Suprapubic skin (tissue), 4 donors: ENCODE measurements at places on chromosomes 6 and 20.

DNA sequence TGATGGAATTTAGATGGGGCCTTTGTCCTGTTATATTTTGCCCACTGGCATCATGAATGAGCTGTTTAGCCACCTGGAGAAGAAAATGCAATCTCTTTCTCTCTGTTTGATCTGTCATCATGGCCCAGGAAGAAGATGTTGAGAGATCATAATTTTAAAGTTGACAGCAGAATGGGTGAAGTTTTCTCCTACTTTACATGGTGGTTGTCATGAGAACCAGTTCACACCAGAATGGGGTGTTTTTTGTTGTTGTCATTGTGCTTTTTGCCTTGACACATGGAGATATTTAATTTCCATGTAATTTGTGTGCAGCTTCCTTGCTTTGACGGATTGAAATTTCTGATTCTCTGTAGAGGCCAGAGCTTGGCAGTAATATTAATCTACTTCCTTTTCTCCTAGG is 122.5 kb downstream of the FARS2 start:
- no peak for DNase-seq

- DNase-seq: no peak
These were observed 138.8 kb downstream of the HFE start for GRCh38 chr6:26225848-26226578.

DNA sequence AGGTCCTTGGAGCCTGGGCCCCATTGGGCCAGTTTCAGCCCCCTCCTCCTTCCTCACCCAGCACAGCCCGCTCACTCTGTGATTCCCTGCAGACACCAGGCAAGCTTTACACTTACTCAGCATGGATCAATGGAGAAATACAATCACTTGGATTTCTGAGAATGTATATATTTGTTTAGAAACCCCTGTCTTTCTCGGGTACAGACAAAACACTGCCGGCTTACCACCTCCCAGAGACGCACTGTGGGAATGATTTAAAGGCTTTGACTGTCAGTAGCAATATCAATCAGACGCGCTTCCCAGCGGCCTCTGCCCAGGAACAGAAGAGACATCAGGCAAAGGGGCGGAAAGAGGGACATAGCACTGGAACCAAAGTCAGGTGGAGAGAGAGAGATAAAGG is 186.5 kb downstream of the MAFB start:
- no peak for DNase-seq

DNA sequence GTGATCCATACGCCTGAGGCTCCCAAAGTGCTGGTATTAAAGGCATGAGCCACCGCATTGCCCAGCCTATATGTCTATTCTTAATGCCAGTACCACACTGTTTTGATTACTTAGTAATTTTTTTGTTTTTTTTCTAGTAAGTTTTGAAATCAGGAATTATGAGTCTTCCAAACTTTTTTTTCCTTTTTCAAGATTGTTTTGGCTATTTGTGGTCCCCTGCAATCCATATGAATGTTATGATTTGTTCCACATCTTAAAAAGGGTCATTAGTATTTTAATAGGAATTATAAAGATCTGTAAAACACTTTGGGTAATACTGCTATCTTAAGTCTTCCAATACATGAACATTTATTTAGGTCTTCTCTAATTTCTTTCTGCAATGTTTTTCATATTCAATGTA is 6.8 kb upstream of the POPDC3 start:
- no peak for DNase-seq

DNA sequence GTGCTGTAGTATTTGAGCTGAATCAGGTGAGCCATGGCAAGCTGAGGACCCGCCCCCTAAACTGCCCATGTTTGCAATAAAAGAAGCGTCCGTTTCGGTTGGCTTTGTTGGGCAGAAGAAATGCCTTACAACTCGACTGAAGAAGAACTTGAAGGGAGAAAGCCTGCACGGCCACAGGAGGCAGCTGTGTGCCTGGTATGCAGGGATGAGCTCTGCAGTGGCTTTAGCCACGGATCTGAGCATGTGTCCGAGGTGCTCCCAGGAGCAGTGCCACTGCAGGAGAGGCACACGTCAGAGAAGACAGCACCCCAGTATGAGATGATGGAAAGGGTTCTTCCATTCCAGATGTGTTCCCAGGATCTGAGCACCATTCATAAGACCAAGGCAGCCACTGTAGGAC is 23.5 kb downstream of the KIZ start:
- DNase-seq: no peak

DNA sequence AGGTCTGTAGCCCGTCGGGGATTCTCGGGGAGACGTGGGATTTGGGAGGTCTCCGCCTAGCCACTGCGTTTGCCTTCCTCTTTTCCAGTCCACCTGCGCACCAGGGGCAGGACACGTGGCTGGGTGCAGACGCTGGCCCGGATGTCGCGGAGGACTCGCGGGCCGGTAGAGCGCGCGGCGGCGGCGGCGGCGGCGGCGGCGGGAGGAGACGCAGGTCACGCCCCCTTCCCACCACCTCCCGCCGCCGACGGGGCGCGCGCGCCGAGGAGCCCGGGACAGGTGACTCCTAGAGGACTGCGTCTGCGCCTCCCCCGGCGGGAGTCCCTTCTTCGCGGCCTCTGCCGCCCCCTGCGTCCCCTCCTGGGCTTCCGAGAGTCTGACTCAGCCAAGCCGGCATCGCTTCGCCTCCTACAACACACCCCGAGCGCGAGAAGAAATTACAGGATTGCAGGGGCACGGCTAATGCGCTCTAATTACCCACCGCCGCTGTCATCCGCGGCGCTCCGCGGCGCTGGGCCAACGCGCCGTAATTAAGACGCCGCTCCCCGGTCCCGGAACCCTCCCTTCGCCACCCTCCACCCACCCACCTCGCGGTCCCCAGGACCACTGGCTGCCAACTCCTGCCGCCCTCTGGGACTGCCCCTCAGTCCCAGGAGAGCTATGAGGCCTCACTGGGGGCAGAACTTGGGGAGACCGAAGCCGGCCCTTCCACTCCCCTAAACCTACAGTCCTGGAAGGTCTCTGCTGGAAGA is 124.5 kb downstream of the MRPL14 start:
- DNase-seq: peak; percentile 73
